Activated gamma-delta T cell treated with Interleukin-2 at 50 U/mL for 16 hours (primary cell): ENCODE measurements at places on chromosomes 6 and 20.

DNA sequence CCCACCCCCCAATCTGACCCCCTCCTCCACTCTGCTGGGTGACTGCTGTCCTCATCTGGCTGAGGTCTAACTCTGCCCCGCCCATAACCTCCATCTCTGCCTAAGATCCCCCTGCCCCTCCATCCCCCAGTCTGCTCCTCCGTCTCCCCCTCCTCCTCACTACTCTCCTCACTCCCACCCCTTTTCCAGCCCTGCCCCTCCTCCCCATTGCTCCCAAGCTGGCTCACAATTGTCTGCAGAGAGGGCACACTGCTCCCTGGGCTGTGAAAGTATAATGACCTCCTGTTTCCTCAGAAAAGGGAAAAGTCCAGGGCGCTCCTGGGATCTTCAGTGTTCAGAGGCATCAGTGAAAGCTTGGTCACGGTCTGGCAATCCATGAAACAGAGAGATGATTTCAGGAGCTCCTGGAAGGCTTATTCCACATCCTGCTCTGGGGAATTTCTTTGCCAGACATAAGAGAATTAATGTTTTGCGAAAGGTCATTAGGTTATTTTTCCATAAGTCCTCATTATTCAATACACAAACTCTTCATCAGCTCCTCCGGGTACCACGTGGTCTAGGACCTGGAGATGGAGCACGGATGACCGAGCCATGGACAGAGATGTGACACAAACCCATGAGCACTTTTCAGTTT, 21.5 kb downstream of the CST5 start:
- no peak for DNase-seq

GRCh38 chr6:34248198-34248726, 544 bp downstream of the SMIM29 start:
- DNase-seq, result no peak

- DNase-seq, result no peak
Observed at GRCh38 chr6:113301651-113302050, 555.5 kb upstream of the MARCKS start.

- DNase-seq, result no peak
Observed at GRCh38 chr6:782141-782540, 89.2 kb upstream of the EXOC2 start.

GRCh38 chr20:19888269-19888671, 128.9 kb upstream of the NAA20 start:
- no peak for DNase-seq

GRCh38 chr20:19019734-19020364, 192.6 kb upstream of the SLC24A3 start:
- no peak for DNase-seq

DNA sequence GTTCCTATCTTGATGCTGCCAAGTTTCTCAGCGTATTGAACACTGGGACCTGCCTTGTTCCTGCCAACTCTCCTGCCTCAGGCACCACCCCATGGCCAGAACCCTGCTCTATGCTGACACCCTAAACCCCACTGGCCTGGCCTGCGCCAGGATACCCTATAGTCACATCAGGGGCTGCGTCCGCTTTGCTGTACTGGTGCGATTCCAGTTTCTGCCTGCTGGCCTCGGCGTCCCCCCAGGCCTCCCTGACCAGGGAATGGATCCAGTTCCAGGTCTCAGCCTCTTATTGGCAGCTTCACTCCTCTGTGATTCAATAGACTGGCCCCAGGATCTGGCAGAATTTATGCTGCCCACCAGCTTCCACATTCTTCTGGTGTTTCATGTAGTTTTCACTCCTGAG, 55.0 kb downstream of the GPR6 start:
- no peak for DNase-seq
